ENCODE measurements at places on chromosomes 1 and 21.

DNA sequence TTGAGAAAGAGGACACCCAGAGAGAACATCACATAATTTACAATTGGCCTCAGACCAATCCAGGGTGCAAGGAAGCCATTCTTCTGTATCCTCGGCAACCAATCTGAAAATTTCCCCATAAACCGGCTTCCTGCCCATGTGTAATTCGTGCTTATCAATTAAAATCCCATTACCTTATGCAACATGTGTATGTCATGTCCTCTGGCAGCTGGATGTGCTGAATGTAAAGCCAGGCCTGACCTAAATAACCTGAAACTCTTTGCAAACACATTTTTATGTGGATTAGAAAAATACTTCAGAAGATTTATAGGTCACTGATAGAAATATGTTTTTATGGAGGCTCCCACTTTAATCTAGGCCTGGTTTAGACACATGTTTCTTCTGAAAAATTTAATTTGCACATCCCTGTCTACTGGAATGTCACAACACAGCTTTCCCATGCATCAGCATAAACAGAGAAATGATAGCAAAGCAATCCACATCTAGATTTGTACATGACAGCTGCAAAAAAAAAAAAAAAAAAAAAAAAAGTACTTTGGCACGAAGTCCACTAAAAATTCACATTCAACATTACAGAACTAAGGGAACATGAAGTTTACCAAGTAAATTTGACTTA, 69.4 kb upstream of the SAMSN1 start:
- DNase-seq: no peak

- DNase-seq: peak; percentile 66
These were observed 115.7 kb downstream of the NEK7 start for GRCh38 chr1:198272492-198272891.

- DNase-seq: no peak
These were observed 55.6 kb downstream of the UCK2 start for GRCh38 chr1:165883056-165883455.

DNA sequence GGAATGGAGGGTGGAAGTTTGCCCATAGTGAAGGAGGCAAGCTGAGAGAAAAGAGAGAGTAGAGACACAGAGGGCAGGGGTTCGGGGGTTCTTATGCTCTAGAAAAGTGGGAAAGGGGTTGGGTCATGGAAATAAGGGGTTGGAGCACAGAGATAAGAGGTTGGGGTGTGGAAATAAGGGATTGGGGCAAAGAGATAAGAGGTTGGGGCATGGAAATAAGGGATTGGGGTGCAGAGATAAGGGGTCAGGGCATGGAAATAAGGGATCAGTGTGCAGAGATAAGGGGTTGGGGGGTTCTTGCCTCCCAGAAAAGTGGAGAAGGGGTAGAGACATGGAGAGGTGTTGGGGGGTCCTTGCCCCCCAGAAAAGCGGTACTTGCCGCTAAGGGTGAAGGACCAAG, 56.2 kb downstream of the SFPQ start:
- DNase-seq: no peak

- DNase-seq: peak; percentile 45
These were observed 26.6 kb upstream of the EXO1 start for GRCh38 chr1:241821363-241821762.

DNA sequence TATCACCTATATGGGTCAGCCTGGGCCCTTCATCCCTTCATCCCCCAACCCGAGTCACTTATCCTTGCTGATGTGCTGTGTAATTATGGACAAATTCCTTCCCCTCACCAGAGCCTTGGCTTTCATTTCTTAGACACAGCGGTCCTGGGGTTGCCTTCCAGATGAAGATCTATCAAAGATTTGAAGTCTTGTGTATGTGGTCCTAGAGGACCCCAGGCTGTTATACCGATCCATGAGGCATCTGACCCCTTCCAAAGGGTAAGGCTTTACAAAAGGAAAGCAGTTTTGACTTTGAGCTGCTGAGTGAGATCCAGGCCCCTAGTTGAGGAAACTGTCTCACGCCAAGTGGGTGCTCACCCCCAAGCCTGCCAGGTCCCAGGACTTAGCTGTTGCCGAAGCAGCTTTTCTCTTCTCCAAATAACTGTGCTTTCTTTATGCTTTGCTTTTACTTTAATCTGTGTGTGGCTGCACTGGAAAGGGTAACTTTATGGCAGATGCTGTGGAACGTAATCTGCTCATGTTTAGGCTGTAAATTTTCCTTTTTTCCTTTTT, 37.6 kb downstream of the MAN1C1 start:
- no peak for DNase-seq

DNA sequence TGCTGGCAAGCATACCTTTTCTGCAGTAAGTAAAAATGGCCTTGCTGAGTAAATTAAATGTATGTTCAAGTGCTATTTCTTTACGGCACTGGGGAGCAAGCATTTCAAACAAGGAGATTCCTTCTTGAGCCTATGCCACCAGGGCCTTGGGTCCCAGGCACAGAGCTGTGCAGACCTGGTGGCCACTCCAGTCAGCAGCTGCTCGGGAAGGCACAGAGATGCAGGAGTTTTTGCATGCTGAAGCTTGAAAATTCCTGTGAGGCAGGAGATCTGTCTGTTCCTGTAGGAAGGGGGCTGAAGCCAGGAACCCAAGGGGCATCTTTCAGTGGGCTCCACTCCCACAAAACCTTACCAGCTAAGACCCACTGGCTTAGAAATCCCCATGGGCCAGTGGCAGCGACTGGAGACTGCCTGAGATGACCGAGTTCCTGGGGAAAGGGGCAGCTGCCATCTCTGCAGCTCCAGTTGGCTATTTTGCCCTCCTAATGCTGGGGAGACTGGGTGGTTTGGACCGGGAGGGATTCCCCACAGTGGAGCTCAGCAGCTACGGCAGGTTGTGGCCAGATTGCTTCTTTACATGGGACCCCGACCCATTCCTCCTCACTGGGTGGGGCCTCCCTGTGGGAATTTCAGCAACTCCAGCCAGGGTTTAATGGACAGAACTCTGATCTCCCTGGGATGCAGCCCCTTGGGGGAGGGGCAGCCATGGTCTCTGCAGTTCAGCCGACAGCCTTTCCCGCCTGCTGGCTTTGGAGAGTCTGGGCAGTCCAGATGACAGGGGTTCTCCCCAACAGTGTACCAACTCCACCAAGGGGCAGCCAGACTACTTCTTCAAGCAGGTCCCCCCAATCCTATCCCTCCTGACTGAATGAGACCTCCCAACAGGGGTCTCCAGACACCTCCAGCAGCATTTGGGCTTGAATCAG, 8.4 kb upstream of the PGBD2 start:
- DNase-seq: no peak

GRCh38 chr1:22221233-22221780, 78.4 kb upstream of the WNT4 start:
- no peak for DNase-seq

DNA sequence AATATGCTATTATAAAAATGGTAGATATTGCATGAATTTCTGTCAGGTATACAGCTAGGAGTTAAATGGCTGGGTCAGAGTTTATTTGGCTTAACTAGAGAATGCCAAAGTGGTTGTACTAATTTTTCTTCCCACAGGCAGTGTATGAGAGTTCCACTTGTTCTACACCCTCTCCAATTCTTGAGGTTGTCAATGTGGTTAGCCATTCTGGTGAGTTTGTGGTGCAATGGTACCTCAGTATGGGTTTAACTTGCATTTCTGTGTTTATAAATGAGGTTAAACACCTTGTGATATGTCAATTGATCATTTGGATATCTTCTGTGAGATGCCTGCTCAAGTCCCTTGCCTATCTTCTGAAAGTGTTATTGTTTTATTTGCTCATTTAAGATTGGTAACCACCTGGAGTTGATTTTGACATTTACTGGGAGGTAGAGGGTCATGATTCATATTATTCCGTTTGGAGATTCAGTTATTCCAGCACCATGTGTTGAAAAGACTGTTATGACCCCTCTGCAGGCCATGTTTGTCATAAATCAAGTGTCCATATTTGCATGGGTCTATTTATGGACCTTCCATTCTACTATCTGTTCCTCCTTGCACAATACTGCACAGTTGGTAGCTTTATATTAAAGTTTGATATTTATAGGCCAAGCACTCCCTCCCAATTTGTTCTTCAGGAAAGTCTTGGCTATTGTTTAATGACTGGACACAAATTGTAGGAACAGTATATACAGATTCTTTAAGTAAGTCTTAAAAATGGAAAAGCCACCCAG, 5.8 kb downstream of the FALEC start:
- no peak for DNase-seq

DNA sequence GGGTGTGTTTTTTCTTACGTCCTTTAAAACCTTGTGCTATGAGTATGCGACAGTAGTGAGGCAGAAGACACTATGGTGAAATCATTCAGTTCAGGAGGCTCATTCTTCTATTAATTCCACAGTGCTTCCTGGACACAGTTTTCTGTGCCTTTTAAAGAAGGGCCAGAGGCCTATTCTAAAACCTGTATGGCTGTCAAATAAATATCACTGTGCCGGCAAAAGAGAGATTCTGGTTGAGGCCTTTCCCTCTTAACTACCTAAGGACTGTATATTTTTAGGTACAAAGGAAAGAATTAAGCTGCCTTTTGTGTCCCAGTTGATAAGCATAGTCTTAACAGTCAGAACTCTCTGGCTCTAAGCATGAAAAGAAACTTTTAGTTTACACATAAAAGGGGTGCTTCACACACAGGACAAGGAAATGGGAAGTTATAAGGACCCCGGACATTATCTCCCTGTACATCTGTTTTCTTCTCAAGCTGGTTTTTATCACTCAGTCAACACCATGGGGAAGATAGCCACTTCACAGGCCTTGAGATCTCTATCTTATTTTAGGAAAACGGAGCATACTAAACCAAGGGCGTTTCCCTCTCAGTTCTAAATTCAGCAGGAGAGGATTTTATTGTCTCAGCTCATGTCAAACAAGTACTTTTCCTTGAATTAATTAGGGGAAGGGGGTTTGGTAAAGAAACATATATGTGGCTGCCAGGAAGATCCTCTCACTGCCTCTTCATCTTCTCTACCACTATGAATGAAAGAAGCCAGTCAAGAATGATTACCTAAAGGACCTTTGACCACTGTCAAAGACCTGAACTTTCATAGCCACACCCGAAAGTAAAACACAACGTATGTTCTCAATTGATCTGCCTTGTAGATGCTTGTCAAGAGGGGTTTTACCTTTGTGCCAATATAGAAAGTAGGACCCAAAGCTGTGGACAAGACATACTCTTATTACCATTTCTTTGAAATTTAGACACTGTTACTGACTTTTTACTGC, 71.4 kb upstream of the HSPA13 start:
- DNase-seq: no peak

- no peak for DNase-seq
These were observed 47.6 kb downstream of the SPSB1 start for GRCh38 chr1:9340172-9340854.

DNA sequence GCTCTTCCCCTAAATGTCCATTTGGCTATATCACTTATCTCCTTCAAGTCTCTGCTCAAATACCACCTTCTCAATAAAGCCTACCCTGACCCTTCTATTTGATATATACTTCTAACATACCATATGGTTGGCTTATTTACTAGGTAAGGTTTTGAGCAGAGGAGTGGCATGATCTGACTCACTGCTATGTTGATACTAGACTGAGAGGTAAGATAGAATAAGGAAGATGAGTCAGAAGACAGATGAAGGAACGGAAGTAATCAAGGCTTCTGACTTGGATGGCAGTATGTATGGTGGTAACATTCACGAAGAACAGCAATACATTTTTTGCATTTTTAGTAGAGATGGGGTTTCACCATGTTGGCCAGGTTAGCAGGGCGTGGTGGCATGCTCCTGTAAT, 4.8 kb upstream of the HRNR start:
- no peak for DNase-seq

DNA sequence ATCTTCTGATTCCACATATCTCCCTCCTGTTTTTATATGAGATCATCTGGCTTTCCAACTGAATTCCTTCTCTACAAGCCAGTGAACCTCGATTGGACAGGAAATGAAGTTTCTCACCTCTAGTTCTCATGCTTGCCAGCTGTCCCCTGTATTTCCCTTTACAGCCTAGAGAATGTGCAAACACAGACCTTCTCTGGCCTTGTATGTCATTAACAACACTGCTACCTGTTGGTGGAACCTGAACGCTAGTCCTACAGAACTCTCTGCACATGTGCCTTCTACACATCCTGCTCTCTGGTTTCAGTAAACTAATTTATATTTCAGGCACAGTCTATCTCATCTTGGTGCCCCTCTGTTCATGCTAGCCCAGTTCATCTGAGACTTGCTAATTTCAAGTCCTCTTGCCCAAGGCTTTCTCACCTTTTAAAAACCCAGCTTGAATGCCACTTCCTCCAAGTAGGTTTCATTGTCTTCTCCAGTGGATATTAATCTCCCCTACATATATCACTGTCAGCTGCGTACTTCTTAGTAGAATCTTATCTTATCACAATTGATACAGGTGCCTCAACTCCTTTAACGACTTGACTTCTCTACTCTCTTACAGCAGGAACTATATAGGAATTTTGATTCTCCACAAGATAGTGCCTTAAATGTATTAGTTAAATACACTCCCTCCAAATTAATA, 549.9 kb downstream of the PLPP3 start:
- DNase-seq: no peak

- no peak for DNase-seq
These were observed 397.8 kb upstream of the VAMP3 start for GRCh38 chr1:7373251-7373650.

- peak; percentile 64 for DNase-seq
These were observed 17.9 kb upstream of the MIIP start for GRCh38 chr1:12001249-12001917.

DNA sequence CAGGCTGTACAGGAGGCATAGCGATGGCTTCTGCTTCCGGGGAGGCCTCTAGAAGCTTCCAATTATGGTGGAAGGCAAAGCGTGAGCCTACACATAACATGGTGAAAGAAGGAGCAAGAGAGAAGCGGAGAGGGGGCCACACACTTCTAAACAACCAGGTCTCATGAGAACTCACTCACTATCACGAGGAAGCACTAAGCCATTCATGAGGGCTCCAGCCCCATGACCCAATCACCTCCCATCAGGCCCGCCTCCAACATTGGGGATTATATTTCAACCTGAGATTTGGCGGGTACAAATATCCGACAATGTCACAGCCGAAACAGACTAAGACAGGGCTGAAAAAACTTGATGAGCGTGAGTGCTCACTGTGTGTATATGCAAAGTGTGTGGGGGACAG, 89.3 kb upstream of the CNIH3 start:
- no peak for DNase-seq

GRCh38 chr1:226449823-226450222, 41.9 kb upstream of the PARP1 start:
- no peak for DNase-seq

- DNase-seq: no peak
These were observed 26.6 kb downstream of the LRRC8C start for GRCh38 chr1:89659322-89660081.

GRCh38 chr1:17425806-17426600, 13.5 kb downstream of the RCC2 start:
- no peak for DNase-seq

DNA sequence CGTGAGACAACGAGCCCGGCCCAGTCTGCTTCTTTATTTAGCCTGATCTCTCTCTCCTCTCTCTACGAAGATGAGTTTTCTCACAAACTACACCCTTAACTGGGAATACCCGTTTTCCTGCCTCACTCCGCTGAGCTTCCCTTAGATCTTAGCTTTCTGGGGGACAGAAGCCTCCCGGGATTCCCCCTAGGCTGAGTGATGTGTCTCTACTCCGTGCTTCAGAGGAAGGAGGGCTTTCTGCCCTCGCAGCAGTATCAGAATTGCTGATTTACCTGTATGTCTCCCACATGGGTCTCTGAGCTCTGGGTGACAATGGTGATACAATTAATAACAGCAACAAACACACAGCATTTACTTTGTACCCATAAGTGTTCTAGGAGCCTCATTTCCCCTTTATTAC, 1.0 kb downstream of the ZBTB17 start:
- no peak for DNase-seq
